ENCODE measurements at places on chromosomes 12 and 14.

- DNase-seq: no peak
Measured at GRCh38 chr12:2276288-2277033, 223.7 kb downstream of the CACNA1C start.

- DNase-seq: no peak
Measured at GRCh38 chr12:89622115-89622514, 86.5 kb downstream of the ATP2B1 start.

DNA sequence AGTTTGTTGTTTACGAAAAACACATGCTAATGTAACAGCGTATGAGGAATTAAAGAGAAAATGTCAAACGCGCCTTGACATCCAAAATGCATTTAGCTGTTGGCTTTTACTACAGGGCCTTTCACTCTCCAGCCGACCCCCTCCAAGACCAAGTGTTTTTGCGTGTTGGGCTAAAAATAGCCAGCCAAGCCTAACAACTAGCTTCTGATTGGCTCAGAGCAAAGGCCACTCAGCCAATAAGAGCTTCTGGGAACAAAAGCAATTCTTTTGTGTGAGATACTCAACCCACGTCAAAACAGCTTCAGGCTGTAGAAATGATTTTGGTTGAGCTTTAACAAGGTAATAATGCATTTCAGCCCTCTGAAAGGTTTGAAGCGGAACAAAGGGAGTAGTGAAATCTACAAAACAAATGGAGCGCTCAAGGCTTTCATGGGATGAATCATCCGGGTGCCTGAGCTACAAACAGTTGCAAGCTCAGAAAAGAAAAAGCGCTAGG lies 198.7 kb upstream of the DCN start:
- peak; percentile 92 for DNase-seq

DNA sequence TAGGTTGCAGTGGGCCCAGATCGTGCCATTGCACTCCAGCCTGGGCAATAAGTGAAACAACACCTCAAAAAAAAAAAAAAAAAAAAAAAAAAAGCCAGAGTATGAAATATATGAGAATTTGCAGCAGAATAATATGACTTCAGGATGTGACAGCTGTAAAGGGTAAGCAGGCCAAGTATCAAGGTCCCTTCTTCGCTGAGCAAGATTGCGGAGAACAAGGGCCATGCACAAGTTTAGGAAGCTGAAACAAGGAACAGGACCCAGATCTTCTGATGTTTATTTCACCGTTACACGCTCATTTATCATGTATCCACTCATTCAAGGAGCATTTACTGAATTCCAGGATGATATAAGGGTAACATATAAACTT lies 659 bp upstream of the FOXJ2 start:
- DNase-seq: no peak

GRCh38 chr12:126182619-126183236 lies 1117.5 kb downstream of the AACS start:
- DNase-seq: peak; percentile 77

- DNase-seq: no peak
Measured at GRCh38 chr14:55389330-55389729, 22.3 kb downstream of the ATG14 start.

DNA sequence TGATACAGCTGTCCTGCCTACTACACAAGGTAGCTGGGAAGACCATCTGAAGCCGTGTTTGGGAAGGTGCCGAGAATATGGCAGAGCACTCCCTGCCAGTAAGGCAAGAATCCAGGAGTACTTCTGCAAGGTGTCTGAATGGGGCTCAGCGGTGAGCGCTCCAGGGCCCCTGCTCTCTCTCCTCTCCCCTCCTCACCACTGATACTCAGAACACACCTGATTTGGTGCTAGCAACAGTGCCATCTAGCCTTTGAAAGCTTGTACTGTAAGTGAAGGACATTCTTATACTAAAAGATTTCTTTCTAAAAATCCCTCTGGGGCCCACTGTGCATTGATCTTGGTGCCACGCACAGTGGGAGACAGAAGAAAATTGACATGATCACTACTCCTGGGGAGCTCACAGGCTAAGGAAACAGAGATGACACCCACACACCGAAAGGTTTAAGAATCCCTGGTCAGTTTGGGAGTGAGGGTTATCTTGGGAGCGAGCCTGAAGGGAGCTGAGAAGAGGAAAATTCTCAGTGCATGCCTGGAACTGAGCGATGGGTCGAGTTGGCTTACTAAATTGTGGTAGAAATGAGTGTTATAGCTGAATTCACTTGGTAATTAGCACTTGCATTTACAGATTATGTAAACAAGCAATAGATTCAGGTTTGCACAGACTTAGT lies 216.9 kb downstream of the NTF3 start:
- no peak for DNase-seq

DNA sequence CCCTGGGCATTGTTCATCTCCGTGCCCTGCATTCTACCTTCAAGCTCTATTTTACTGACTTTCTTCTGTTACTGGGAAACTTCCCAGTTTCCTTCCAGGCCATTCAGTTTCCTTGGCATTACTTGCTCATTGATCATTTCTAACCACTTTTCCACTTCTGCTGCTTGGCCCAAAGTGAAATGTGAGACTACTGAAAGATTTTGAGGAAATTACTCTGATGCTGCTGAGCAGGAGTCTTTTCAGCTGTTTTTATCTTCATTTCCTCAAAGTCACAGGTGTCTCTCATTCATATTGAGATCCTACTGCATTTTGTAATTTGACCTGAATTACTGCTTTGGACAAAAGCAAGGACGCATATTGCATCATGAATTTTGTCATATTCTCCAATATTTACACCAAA lies 26.4 kb upstream of the DBX2 start:
- DNase-seq: no peak

- DNase-seq: no peak
Measured at GRCh38 chr12:13843841-13844240, 137.6 kb downstream of the GRIN2B start.

DNA sequence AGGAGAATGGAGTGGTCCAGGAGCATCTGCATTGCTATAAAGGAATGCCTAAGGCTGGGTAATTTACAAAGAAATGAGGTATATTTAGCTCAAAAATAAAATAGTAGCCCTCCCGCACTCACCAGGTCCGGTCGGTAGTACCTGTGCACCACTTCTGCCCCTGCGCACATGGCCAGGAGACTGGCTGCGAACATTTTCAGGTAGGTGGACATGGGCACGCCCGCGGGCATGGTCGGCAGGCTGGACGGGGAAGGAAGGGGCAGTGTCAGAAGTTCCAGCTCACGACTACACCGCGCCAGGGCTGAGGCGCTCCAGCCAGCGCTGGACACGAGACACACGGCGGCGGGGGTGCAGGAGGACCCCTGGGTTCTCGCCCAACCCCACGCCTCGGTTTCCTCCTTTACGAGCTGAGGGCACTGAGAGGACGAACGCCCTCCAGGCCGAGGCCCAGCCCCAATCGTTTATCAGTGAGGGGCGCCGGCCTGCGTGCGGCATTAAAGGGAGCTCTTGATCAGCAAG lies 9.1 kb upstream of the TDG start:
- no peak for DNase-seq

DNA sequence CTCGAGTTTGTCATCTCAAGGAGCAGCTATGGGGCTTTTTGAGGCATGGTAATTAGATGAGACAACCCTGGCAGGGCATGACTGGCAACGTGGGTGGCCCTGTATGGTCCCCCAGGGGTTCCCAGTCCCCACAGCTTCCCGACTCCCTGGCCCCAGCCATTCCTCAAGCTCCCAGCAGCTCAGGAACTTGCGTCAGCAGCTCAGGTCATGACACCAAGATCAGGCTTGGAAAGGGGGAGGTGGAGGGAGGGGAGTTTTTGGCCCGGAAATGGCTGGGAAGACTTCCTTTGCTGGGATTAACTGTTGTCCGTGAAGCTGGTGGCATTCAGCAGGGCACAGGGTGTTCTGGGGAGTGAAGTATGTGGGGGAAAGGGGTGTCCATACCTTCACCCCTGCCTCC lies 10.4 kb upstream of the NRIP2 start:
- DNase-seq: no peak

GRCh38 chr12:62658910-62659309 lies 192.3 kb downstream of the MON2 start:
- DNase-seq: no peak

DNA sequence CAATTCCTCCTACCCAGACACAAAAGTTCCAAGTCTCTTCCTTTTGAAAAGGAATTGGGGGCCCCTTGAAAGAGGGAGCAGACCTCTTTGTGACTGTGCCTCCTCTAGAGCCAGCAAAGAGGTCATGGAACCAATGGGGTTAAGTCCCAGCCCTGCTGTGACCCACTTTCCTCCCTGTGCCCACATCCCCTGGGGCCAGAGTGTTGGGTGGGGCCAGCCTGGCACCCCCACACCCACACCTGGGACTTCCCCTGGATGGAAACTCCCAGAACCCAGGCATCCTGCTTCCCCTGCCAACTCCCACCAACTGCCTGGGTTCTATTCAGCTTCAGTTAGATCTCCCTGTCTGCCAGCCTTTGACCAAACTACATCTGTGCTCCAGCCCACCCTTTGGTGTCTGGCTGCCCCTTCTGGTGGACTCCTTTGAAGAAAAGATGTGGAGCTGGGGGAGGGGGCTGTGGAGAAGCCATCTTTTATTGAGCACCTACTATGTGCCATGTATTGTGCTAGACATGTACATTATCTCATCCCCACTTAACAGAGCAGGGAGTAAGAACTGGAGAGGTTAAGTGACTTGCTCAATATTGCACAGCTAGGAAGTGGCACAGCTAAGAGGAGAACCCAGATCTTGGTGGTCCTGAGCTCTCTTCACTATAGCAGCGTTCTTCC lies 4.6 kb upstream of the RARG start:
- DNase-seq: no peak

DNA sequence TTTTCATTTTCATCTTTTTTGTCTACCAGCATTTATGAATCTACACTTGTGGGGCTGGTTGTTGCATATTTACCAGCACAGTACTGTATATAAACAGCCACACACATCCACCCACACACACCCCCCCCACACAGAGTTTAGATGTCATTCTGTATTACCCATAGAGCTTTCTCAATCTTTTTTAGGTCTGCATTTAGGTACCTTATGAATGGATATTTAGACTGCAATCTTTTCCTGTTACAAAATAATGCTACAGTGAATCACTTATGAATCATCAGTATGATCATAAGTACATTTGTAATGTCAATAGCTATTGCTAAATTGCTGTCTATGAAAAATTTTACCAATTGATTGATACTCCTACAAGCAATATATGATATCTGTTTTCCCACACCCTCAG lies 67.3 kb upstream of the STK38L start:
- no peak for DNase-seq

DNA sequence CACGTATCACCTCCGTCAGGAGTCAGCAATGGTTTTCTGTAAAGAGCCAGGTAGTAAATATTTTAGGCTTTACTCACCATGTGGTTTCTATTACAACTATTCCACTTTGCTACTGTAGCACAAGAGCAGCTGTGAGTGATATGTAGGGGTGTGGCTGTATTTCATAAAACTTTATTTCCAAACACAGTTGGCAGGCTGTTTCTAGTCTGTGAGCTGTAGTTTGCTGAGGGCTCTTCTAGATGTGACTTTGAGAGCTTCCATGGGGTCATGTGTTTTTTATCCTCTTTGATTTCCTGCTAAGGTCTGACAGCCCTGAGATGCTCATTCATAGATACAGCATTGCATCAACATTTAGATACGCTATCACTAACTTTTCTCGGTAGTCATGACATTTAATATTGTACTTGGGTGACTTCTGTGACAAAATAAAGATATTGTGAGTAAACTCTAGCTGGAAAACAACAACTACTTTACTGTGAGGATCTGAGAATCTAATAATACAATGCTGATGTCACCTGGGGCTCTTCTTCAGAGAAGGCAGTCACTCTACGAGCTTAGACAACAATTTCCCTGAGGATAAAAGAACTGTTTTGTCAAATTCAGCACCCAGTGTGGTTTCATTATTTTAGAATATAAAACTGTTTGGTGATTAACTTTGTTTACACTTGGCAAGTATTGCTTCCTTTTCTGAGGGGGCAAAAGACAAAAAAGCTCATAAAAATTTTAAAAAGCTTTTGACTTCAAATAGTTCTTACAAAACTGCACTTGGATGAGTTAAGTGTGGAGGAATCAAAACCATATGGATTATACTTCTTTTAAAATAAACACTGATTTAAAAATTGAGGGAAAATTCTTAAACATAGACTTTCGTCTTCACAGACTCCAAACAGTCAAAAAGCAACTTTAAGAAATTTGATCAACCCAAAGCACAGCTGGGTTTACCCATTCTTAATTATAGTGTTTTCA lies 231.2 kb upstream of the DCN start:
- DNase-seq: peak; percentile 66

- no peak for DNase-seq
Measured at GRCh38 chr12:11732023-11732422, 82.5 kb downstream of the ETV6 start.

GRCh38 chr12:48105321-48105866 lies 485 bp downstream of the SENP1 start:
- no peak for DNase-seq

GRCh38 chr14:98370352-98370751 lies 901.6 kb downstream of the BCL11B start:
- DNase-seq: no peak

GRCh38 chr14:49160983-49161382 lies 425.2 kb downstream of the RPS29 start:
- DNase-seq: no peak

- DNase-seq: no peak
Measured at GRCh38 chr12:84464616-84465015, 448.0 kb downstream of the SLC6A15 start.

GRCh38 chr14:50951032-50951431 lies 6.7 kb upstream of the PYGL start:
- DNase-seq: no peak

- DNase-seq: no peak
Measured at GRCh38 chr12:119036878-119037825, 55.8 kb downstream of the SRRM4 start.

DNA sequence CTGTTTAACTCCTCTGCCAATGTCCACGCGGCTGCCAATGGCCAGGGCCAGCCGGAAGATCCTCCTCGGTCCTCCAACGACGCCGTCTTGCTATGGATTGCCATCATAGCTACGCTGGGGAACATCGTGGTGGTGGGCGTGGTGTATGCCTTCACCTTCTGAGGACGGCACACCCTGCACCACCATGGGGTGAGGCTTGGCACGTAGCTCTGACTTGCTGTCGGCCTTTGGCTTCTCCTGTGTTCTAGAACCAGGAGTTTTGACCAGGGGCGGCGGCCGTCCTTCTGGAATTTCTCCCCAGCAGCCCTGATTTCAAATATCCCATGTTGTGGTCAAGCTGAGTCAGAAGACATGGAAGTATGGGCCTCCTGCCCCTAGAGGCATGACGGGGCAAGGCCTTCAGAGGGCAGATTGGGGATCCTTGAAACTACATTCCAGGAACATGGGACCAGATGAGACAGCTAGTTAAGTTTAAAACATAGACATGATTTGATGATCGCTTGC lies 47.5 kb downstream of the C14orf132 start:
- DNase-seq: no peak

GRCh38 chr12:73053893-73054292 lies 781.7 kb downstream of the TRHDE start:
- DNase-seq: no peak

DNA sequence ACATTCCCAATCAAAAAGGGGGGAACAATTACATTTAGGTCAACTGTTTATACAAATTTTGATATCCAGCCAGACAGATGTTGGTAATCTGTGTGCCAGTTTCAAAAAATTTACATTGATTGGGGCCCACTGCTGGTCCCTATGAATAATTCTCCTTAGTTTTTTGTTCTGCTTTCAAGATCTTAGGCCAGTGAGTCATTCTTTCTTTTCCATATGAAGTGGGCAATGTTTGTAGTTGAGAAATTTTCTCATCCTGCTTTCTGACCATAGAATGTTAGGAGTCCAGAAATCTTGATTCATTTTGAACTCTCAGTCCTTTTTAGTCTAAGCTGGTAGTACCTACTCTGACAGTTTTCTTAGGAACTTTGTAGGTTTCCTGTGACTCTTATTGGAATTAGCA lies 244.3 kb downstream of the DIO2 start:
- DNase-seq: no peak

All from urinary bladder (tissue), 4 donors.